ENCODE measurements at places on chromosomes 5 and 9.
A peak's percentile ranks its signal among the peaks of the same experiment; 100 is the strongest.

DNA sequence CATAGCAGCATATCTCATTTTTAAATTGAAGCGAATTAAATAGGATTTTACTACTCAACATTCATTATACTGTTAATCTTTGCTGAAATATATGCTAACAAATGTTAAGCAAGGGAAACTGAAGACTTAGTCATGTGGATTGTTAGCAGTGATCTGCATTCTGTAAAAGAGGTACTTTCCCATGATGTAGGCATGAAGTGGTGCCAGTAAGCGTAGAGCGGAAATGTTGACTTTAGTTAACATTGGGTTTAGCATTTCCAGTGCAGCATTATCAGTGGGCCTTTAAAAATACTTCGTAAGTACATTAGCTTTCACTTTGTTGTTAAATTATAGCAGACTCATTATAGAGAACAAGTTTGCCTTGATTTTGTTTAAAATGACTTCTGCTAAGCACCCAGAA, 130.3 kb downstream of the CDC42SE2 start:
- DNase-seq, result no peak

DNA sequence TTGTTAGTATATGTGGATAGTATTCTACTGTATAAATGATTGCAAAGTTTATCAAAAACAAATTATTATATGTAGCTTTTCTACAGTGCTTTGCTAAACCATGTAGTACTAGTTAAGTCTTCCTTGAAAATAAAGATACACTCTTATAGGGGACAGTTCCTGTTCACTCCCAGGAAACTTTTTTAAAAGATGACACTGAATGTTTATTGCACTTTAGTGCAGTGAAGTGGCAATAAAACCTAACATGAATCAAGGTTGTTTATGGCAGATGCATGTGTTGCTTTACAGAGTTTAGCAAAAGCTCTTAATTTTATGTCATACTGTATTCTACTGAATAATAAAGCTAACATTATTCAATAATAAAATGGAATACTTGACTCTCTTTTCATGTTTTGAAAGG, 51.7 kb downstream of the GABRA1 start:
- DNase-seq, result no peak

DNA sequence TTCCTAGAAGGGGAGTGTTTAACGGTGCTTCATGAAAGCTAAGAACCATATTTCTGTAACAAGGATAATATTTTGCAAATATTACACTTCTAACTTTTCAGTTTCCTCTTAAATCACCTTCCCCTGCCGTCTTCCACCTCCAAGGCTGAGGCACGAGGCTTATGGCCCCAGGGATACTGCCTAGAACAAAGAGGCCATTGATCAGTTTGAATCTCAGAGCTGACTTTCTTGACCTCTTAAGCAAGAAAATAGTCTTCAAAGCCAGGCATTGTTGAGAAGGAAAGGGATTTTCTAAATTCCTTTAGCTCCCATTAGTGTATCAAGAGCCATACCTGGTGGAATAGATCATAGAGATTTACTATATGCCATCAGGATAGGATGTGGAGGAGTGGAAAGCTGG, 566.2 kb downstream of the BNC2 start:
- peak; percentile 94 for DNase-seq

DNA sequence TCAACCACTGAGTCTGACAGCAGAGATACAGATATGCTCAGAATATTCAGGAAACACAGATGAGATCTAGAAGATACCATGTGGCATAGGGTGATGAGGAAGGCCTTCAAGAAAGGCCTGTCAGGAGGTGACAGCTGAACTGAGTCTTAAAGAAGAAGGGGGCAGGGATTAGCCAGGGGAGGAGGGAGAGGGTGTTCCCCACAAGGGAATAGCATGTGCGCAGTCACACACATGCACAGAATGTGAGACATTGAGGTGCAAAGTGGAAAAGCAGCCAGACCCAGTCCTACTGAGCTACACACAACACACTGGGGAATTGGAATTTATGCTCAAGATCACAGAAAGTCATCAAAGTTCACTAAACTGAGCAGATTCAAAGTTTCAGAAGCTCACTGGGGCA, 3.0 kb upstream of the SLC25A48 start:
- no peak for DNase-seq

DNA sequence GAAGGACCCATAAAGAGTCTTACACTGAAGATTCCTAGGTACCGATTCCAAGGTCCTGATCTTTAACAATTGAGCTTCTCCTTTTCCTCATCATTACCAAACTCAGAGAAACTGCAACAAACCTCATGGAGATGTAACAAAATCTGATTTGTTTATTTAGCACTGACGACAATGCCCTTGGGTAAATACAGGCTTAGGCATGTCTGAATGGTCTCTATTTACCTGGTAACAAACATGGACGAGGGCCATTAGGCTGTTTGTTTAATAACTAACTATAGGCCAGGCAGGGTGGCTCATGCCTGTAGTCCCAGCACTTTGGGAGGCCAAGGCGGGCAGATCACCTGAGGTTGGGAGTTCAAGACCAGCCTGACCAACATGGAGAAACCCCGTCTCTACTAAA, 333.3 kb downstream of the AGTPBP1 start:
- no peak for DNase-seq

- no peak for DNase-seq
Observed at GRCh38 chr9:12394105-12394504, 299.1 kb upstream of the TYRP1 start.

DNA sequence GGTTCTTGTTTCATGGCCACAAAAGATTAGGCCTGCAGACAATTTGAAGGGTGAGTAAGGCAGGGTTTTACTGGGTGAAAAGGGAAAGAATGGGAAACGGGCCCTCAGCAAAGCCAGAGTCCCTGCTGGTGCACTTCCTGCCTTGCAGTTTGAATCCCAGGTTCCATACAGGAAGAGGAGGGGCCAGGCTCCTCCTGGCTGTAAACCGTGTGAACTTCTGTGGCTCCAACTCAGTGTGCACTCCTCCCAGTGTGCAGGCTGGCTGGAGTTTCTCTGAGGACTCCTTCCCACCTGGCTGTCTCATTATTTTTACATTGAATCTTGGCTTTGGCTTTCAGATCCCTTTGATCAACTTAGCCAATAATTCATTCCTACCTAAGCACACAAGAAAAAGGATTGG, 367.1 kb upstream of the KLF4 start:
- DNase-seq, result no peak

DNA sequence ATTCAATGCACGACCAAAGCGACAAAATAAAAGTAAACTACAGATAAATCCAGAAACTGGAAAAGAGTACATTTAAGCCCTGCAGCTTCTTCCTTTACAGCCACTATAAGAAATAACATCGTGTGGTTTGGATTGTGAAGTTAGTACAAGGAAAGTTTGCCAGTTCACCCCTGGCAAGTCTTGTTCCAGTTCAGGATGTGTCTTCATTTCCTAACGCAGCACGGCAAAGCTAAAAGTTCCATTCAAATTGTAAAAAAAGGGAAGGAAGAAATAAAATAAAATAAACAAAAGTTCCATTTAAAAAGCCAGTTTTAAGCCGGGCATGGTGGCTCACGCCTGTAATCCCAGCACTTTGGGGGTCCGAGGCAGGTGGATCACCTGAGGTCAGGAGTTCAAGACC, 83.3 kb upstream of the RETREG1 start:
- DNase-seq, result no peak

- DNase-seq, result no peak
Observed at GRCh38 chr5:120108586-120109248, 355.4 kb upstream of the PRR16 start.

DNA sequence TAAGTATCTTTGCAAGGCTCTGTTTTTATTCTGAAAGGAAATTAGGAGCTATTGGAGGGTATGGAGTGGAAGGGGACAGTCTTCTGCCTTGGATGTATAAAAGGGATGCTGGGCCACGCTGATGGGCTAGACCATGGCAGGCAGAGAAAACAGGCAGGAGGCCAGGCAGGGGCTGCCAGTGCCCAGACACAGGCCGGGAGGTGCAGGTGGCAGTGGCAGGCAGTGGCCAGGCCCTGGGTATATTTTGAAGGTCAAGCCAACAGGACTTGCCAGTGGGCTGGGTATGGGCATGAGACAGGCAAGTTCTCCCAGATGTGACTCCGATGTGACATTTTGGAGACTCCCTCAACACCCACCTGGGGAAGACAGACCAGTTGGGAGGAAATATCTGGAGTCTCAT, 131.9 kb downstream of the KCNIP1 start:
- DNase-seq, result no peak

- DNase-seq, result no peak
Observed at GRCh38 chr5:104019956-104020355, 457.4 kb upstream of the NUDT12 start.

- no peak for DNase-seq
Observed at GRCh38 chr9:79208791-79209396, 362.9 kb upstream of the TLE4 start.

DNA sequence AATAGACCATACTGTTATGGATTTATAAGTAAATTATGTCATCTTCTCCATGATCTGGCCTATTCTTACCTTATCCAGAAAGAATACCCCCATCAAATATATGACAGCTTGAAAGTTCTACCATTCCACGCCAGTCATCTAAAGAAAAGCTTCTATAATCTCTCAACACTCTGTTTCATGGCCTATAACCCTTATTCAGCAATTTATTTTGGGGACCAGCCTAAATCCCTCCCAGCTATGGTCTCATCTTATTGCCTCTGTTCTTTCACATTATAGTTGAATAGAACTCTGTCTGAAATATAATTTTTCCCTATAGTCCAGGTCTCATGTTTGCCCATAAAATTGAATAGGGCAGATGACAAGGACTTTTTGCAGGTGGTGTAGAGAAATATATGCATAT, 2387.6 kb upstream of the WWC1 start:
- no peak for DNase-seq
